Transverse colon (tissue), 4 donors: ENCODE measurements at places on chromosomes 3 and 15. TPM values are rescaled to one million over a fixed set of nuclear protein-coding genes. Genes with fewer than 3 reads are reported as not detected.

GRCh38 chr15:77309392-77309791 lies 110.5 kb downstream of the PEAK1 start:
- DNase-seq = no peak

- no peak for DNase-seq
Measured at GRCh38 chr3:197593046-197593380, 37.2 kb upstream of the BDH1 start.

DNA sequence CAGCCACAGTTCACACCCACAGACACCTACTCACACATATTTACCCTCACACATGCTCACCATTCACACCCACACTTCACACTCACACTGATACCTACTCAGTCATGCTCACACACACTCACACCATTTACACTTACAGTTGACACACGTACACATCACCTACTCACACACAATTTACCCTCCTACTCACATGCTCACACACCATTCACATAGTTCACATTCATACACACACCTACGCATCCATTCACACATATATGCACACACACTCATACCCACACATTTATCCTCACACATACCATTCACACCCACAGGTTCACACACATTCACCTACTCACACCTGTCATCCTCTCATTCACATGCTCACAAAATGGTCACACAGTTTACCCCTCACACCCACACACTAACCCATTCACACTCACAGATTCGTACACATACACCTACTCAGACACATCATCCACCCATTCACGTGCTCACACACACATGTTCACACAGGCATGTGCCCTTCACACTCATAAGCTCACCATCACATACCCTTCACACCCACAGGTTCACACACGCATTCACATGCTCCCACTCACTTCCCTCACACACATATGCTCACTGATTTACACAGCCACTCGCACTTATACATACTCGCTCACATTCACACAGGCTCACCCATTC lies 42.3 kb downstream of the HMCES start:
- DNase-seq = no peak

DNA sequence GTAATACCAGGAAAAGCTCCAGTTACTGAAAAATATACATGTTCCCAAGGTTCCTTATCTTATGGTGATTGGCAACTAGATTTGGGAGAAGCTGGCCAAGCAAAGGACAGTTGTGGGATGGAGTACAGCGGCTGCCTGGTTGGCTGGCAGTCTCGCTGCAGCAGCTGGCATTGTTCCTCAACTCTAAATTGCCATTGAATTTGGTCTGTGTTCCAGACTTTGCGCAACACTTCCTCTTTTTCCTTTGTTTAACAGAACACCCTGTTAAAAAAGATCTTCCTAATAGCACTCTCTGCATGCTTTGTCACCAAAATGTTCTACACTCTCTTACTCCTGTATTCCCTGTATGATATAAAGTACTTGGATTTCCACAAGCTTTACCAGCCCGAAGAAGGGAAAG lies 420.6 kb upstream of the RBMS3 start:
- no peak for DNase-seq

DNA sequence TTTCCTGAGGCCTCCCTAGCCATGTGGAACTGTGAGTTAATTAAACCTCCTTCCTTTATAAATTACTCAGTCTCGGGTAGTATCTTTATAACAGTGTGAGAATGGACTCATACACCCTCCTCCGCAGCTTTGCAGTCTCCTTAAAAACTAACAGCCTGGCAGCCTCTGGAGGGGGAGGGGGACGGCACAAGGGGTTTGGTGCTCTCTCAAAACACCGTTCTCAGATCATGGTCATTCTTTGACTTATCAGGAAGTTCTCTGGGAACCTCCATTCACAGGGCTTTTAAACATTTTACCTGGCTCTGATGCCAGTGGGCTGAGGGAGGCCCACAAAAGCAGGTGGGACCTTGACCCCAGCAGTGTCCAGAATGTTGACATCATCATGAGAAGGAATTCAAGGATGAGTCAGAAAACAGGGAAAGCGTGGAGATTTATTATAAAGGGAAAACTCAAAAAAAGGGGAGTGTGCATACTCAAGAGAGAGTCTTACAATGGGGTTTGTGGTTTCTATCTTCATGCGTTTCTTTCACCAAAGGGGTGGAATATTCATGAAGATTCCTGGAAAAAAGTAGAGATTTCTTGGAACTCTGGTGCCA lies 43.9 kb downstream of the ONECUT1 start:
- no peak for DNase-seq

- DNase-seq = no peak
Measured at GRCh38 chr3:138782755-138783154, 52.0 kb downstream of the PIK3CB start.

DNA sequence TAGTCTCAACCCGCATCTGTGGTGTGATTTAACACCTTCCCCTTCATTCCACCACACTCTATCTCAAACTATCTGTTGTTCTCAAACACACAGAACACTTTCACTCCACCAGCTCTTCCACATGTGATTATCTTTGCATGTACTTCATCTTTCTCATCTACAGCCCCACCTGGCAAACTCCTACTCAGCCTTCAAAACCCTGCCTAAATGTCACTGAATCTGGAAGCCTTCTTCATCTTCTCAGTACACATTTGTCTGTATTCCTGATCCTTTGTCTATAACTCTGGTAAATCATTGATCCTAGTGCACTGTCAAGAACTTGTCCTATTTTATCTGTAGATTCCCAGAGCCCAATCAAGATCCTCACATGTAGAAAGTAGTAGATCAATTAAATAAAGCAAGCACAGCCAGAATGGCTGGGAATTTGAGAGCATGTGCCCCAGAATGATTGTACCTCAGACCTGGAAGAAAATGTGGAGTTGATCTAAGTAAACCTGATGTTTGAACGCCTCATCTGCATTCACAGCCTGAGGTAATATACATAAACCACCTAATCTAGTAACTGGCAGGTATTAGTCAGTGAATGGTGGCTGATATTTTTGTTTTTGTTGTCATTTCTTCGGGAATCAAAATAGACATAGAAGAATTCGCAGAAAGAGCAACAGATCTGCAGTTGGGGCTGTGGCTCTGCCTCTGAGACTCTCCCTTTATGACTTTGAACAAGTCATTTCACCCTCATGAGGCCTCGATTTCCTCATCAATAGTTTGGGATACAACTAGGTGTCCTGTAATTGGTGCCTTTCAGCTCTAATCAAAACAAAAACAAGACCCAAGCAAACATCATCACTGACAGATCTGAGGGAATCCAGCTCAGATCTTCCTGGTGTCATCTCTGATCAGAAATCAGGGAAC lies 28.0 kb upstream of the MAGEF1 start:
- DNase-seq = no peak

DNA sequence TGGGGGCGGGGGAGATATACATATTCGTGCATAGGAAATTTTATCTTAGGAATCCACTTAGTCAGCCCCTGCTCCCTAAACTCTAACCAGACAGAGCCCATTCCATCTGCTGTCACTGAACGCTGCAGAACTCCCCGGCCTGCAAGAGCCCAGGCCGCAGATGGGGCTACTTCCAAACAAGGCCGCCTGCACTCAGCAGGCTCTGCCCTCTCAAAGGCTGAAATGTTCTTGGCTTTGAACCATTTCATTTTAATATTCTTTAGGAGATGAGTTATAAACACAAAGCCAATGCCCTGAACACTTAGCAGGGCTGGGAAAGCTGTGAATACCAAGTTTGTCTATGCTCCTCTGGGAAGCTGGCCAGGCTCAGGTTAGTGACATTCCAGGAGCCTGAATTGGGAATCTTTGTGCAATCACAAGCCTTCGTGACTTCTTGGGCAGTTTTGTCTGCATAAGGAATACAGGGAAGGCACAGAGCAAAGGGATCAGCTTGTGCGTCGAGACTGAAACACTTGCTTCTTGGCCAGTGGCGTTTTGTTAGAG lies 65.0 kb downstream of the SYNM start:
- peak; percentile 54 for DNase-seq

DNA sequence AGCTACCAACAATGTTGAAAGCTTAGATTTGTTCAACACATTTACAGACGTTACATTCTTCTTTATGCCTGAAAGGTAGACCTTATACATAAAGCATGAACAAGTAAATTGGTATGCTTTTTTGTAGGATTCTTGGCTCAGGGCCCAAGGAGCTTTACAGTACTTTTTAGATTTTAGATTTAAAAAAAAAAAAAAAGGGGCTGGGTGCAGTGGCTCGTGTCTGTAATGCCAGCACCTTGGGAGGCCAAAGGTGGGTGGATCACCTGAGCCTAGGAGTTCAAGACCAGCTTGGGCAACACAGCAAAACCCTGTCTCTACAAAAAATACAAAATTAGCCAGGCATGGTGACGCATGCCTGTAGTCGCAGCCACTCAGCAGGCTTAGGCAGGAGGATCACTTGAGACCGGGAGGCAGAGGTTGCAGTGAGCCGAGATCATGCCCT lies 39.7 kb downstream of the MEF2A start:
- DNase-seq = no peak

- peak; percentile 84 for DNase-seq
Measured at GRCh38 chr3:5017925-5018531, 38.8 kb downstream of the BHLHE40 start.

DNA sequence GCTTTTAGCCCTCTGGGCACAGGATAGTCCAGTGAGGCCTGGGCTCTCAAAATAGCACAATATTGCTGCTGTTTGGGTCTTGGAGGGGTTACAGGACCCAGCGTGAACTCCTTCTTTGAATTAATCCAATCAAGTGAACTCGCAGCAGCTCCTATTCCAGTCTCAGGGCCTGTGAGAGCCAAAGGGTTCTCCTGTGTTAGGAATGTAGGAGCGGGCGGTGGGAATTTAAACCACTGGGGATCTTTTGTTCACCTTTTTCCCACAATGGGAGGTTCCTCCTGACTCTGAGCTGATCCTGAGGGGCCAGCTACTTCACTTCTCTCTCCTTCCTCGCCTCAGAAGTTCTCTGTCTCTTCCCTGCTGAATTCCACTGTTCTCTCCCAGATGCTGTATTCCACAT lies 504.0 kb downstream of the UNC13C start:
- DNase-seq = no peak

MUSTN1 gene
- total RNA-seq = 6.7 TPM

GP9 gene
- total RNA-seq = 1.2 TPM
